SW480 (cell line): ENCODE measurements at places on chromosomes 7 and 10.

- no peak for DNase-seq
Measured at GRCh38 chr10:29688230-29688661, 53.5 kb upstream of the SVIL start.

DNA sequence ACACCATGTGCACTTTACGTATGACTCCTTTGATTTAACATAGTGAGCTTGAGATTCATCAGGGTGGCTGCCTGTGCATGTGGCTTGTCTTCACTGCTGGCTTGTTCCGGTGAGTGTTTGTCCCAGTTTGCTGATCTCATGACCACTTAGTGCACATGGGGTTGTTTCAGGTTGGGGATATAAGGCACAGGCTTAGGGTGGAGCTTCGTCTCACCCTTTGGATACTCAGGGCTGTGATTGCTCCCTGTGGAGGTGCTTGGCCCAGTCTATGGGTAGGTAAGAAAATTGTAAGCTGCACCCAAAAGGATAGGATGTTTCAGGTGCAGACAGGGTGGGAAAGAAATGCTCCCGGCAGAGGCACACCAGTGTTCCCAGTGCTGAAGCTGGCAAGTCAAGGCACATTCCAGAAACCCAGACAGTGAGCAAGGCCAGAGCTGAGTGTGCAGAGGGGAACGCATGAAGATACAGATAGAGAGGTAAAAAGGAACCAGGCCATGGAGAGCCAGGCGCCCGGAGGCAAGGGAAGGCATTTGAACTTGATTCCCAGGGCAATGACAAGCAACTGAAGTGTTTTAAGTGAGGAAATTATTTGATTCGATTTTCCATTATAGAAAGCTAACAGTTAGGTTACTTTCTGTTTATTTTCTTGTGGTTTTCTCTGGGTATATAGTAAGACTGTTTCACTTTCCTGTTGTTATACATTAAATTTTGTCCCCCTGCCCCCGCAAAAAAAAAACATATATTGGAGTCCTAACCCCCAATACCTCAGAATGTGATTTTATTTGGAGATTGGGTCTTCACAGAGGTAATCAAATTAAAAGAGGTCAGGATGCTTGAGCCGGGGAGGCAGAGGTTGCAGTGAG lies 289.8 kb upstream of the KLF6 start:
- no peak for DNase-seq

DNA sequence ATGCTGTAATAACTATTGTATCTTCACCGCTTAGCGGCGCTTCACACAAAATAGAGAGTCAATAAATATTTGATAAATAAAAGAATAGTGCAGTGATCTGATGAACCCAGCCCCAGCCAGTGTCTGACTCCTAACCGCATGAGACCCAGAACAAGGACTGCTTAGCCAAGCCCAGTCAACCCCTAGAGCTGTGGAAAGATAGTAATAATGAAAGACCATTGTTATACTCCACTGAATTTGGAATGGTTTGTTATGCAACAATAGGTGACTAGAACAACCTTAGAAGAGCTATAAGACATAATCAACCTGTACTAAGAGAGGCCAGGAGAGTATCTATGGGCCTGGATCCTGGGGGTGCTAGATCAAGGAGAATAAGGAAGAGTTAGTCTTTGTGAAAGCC lies 230.5 kb upstream of the INHBA start:
- DNase-seq: no peak

DNA sequence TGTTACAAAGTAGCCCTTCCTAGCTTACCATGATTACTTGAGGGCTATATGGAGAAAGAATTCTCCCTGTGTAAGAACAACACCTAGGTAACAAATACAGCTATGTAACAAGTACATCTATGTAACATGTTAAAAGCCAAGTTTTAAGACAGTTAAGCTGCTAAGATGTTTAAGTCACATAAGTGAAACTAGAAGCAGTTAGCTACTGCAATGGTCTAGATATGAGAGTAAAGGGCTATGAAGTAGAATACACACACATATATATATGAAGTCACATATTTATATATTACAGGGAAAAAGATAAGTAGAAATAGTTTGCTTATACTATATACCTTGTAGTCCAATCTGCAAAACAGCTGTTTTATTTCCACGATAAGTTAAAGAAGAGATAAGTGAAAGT lies 14.4 kb downstream of the POT1 start:
- no peak for DNase-seq

DNA sequence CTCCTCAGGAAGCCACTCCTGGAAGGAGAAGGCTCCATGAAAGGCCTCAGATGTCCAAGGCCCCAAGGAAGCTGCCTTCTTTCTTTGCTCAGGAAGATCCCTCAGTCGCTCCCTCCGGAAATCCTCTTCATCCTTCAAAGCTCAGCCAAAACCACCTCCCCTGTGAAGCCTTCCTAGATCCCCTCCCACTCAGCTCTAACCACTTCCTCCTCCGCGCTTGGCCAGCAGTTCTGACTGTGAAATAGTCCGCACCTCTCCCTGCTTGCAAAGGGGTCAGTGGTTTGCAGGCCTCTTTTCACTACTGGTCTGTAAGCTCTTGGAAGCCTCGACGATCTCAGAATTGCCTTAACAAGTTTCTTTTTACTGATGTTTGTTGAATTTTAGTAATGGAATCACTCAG lies 23.9 kb downstream of the PYROXD2 start:
- DNase-seq: no peak

DNA sequence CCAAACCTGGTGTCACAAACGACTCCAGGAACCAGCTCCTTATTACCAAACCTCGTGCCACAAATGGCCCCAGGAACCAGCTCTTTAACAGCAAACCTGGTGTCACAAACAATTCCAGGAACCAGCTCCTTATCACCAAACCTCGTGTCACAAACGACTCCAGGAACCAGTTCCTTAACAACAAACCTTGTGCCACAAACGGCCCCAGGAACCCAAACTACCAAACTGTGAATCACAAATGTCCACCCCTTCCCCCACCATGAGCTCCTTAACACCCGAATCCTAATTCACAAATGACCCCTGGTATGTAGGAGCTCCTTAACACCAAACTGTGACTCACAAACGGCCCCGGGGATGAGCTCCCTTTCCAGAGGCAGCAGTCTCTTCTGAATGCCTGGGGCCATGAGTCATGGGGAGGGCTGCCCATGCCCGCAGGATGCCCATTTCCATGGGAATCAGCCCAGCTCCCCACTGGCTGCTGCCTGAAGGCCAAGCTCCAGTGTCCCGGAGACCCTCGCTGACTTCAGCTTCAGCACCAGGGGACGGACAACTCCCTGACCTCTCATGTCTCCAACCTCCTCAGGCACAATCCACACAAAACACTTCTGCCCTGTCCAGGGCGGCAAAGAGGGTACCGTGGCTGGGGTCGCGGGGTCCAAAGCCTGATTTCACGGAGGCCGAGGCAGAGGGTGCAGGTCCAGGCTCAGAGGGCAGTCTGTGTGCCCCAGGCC lies 213.1 kb downstream of the ELFN1 start:
- DNase-seq: peak; percentile 83

DNA sequence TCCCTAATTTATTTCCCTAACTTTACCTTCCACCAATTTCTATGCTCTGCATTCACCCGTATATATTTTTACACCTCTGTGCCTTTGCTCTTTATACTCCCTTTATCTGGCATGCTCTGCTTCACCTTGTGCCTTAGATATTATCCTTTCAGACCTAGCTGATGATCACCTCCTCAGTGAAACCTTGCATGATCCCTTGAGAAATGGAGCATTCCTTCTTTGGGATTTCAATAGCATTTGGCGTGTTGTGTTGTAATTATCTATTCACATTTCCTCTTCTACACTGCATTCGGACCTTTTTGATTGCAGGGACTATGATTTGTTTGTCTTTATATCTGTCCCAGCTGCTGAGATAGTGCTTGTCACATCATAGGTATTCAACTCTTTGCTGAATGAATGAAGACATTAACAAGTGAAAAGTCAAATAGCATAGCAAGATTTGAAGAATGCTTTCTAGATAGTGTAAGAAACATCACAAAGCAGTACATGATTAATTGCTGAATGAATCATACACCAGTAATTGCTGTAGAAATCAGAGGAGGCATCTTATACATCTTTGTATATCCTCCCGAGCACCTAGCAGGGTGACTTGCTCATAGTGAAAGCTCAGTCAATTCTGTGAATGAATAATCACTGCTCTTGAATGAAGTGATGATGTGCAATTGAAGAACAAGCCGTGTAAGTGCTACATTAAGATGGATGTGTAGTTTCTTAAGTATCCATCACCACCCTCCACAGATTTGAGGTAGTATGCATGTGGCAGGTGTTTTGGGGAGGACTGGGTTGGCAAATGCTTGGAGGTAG lies 2.0 kb upstream of the TM9SF3 start:
- no peak for DNase-seq

GRCh38 chr10:10500937-10501336 lies 516.7 kb upstream of the CELF2 start:
- no peak for DNase-seq

DNA sequence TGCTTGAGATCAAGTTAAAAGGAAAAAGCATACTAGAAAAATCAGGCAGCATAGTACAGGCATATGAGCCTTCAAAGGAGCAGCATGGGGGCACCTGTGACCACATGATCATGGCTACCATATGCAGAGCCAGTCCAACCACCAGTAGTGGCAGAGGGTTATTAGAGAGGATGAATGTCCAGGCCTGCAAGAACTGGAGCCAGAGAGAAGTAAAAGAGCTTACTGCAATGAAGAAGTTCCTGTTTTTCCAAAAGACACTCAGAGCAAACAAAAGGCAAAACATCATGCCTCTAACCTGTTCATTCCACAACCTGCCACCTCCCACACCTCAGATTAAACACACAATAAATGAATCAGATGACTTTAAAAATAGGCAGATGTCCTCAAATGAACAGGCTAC lies 99.6 kb upstream of the NAMPT start:
- DNase-seq: no peak

DNA sequence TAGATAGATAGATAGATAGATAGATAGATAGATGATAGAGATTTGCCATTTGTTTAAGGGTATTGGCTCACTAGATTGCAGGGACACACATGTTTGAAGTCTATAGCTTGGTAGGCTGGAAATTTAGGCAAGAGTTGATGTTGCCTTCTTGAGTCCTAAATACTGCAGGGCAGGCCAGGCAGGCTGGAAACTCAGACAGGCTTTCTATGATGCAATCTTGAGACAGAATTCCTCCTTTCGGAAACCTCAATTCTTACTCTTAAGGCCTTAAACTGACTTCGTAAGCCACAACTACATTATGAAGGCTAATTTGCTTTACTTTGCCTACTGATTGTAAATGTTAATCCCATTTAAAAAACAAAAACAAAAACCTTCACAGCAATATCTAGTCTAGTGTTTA lies 322.9 kb upstream of the AKR1E2 start:
- no peak for DNase-seq

- DNase-seq: no peak
Measured at GRCh38 chr7:134829380-134829986, 50.0 kb downstream of the CALD1 start.

DNA sequence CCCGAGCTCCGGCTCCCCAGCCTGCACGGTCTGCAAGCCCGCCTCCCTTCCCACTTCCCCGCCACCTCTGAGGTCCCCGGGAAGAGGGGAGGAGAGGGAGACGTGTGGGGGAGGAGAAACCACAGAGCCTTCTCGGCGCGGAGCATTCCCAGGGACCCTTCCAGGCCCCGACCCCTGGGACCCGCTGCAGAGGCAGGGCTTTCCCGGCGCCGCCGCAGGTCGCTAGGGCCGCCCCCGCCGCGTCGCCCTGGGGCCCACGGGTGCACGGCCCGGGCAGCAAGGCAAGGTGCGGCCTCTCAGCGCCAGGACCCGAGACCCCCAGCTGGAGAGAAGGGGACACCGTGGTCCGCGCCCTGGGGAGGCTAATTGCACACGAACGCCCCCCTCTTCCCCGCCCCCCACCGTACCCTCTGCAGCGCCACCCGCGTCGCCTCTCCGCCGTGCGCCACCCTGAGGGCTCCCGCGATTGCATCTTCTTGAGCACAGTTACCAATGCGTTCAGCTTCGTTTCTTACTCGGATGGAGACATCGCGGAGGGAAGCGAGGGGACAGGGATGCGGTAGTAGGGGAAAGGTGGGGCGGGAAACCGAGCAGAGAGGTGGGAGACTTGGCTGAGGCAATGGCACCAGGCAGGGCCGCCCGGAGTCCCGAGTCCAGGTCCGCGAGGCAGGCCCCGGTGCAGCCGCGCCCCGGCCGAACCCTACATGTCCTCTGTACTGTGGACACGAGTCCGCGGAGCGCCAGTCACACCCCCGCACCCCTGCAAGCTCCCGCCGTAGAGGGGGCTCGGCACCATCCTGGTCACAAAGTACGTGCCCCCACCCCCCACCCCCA lies 28.9 kb downstream of the SKIDA1 start:
- peak; percentile 68 for DNase-seq

DNA sequence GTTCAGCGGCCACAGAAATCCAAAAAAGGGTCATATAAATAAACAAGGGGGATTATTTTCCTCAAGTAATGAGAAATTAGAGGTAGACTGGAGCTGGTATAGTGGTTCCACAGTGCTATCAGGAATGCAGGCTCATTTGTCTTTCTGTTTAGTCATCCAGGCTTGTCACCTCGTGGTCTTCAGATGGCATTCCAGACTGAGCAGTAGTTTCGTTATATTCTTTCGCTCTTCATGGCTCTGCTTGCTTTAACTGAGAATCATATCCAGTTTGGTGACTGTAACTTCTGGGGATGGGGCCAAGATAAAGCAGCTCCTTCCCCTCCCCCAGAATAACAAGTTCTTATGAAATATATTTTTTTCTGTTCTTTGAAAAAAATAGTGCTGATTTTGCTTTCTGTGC lies 9.5 kb downstream of the ANKIB1 start:
- peak; percentile 17 for DNase-seq

DNA sequence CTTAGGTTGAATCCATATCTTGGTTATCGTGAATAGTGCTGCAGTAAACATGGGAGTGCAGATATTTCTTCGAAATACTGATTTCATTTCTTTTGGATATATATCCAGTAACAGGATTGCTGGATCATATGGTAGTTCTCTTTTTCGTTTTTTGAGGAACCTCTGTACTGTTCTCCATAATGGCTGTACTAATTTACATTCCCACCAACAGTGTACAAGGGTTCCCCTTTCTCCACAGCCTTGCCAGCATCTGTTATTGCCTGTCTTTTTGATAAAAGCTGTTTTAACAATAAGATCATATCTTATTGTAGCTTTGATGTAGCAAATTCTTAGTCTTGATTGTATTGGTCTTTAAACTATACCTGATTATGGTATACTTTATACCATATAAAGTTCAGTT lies 45.3 kb downstream of the ZNRF2 start:
- no peak for DNase-seq

DNA sequence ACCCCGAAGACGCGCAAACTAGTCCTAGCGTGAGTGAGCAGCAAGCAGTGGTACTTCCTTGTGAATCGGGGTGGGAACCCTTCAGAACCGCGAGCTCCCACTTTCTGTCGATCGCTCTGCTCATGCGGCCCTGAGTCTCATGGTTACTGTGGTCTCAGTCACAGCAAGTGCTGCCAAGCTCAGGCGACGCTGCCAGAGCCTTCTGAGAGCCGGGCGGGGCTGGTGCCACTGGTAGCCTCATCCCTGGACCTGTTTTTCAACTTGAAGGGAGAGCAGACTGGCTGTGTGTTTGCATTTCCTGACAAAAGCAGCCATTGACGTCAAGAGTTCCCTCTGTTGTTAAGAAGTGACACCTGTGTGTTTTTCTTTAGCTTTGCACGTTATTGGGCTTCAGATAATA lies 32.9 kb upstream of the BHLHA15 start:
- DNase-seq: no peak

GRCh38 chr10:110335314-110336064 lies 30.8 kb upstream of the SMNDC1 start:
- no peak for DNase-seq

- peak; percentile 73 for DNase-seq
Measured at GRCh38 chr7:99407872-99408378, 472 bp downstream of the PDAP1 start.
